A549 treated with RU486 at 1 μM for 4 hours (cell line): ENCODE measurements at places on chromosomes 3 and 15. TPM values are rescaled to one million over a fixed set of nuclear protein-coding genes. Genes with fewer than 3 reads are reported as not detected.

MINAR1 gene
- total RNA-seq: 0.37 to 0.70 TPM (median 0.59 TPM) in 5 replicates

FANCD2OS gene
- not detected in 5 replicates for total RNA-seq

EPB42 gene
- not detected in 5 replicates for total RNA-seq

ZFYVE19 gene
- 16.3 to 19.4 TPM (median 18.7 TPM) in 5 replicates for total RNA-seq

SIAH2 gene
- 15.3 to 21.5 TPM (median 19.7 TPM) in 5 replicates for total RNA-seq

ELL3 gene
- total RNA-seq: 1.3 to 2.3 TPM (median 2.1 TPM) in 5 replicates

SLC22A13 gene
- total RNA-seq: 0.06 TPM in 1 of 5 replicates, not detected in the others

MUC4 gene
- total RNA-seq: 0.08 TPM in 1 of 5 replicates, not detected in the others

OR5K2 gene
- not detected in 5 replicates for total RNA-seq

NRROS gene
- not detected in 5 replicates for total RNA-seq

B4GALT4 gene
- total RNA-seq: 98.6 to 128 TPM (median 118 TPM) in 5 replicates

CASR gene
- total RNA-seq: not detected in 5 replicates

C3orf49 gene
- total RNA-seq: not detected in 5 replicates

MESP2 gene
- 0.26 to 0.67 TPM (median 0.42 TPM) in 5 replicates for total RNA-seq

CD86 gene
- not detected in 5 replicates for total RNA-seq

ADGRG7 gene
- total RNA-seq: not detected in 5 replicates

GOLGA8S gene
- total RNA-seq: 0.09 to 0.16 TPM (median 0.14 TPM) in 5 replicates

RBM15B gene
- total RNA-seq: 17.0 to 21.3 TPM (median 19.7 TPM) in 5 replicates

GOLGA8F gene
- total RNA-seq: 0.02 TPM in 1 of 5 replicates, not detected in the others
